SK-N-MC (cell line): ENCODE measurements at places on chromosomes 12 and 14.
A peak's percentile ranks its signal among the peaks of the same experiment; 100 is the strongest.

DNA sequence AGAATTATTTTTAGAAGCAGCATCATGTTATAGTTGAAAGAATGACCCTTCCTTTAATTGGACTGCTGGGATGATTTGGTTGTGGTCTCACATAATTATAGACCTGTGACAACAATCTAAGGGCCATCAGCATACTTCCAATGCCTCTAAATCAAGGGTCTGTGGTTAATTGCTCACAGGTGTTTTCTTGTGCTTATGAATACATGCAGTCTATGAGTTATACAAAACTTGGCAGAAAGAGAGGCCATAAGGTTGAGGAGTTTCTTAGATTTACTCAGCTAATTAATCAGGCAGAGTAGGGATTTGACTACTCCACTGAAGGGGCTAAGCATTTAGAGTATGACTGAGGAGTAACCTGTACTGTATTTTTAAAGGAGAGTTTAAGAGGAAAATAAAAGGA is 37.0 kb upstream of the FRMD6 start:
- DNase-seq, result no peak

- DNase-seq, result no peak
Observed at GRCh38 chr14:20499108-20499507, 6.2 kb upstream of the RNASE10 start.

- DNase-seq, result no peak
Observed at GRCh38 chr12:12872934-12873275, 18.5 kb upstream of the GPRC5A start.

GRCh38 chr12:118368821-118369220 is 3.9 kb downstream of the TAOK3 start:
- DNase-seq, result no peak

DNA sequence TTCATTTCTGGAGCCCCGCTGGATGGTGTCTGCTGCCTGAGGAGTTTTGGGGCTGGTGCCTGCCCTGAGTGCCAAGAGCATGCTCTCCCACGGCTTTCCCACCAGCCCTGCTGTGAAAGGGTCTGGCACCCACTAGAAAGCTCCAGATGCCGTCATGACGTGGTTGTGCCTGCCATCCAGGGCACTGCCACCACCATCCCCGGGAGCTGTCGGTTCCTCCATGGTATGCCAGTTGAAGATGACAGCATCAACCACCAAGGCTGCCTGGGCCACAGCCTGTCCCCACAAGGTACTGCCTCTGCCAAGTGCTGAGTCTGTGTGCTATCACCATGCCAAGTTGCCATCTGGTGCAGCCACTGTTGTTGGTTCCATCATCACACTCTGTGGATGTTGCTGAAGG is 85.9 kb downstream of the TTC8 start:
- no peak for DNase-seq

- DNase-seq, result no peak
Observed at GRCh38 chr12:58575256-58575655, 345.0 kb downstream of the LRIG3 start.

GRCh38 chr12:31890295-31891285 is 68.6 kb upstream of the RESF1 start:
- DNase-seq, result no peak

DNA sequence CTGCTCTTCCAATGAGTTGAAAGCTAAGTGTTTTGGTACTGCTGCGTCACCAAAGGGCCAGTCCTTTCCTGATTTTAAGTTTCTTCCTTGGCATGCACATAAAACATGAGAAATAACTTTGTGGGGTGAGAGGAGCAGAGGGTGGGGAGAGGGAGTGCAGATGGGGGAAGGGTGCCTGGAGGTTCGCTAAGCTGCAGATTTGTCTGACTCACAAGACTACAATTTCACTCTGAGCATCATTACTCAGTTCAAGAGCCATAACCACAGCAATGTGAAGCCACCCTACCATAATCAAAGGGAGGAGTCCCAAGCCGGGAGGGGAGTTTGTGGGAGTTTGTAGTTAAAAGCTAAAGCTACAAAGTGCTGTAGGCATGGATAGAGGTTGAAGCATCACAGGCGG is 136.1 kb downstream of the ANO2 start:
- no peak for DNase-seq

DNA sequence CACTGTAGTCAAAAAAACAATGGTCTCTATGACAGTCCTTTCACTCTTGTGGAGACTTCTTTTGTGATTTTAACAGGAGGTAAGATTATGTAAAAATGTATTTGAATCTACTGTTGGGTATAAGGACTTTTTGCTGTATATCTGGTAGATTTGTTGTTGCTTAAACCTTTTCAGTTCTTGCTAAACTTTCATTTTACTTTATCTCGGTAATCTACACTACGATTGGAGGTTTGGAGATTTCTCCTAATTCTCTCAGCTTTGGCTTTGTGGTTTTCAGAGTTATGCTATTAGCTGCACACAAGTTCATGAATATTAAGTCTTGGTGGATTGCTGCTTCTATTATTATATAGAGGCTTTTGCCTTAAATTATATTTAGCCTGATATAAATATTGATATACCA is 116.6 kb upstream of the HIF1A start:
- peak; percentile 78 for DNase-seq

DNA sequence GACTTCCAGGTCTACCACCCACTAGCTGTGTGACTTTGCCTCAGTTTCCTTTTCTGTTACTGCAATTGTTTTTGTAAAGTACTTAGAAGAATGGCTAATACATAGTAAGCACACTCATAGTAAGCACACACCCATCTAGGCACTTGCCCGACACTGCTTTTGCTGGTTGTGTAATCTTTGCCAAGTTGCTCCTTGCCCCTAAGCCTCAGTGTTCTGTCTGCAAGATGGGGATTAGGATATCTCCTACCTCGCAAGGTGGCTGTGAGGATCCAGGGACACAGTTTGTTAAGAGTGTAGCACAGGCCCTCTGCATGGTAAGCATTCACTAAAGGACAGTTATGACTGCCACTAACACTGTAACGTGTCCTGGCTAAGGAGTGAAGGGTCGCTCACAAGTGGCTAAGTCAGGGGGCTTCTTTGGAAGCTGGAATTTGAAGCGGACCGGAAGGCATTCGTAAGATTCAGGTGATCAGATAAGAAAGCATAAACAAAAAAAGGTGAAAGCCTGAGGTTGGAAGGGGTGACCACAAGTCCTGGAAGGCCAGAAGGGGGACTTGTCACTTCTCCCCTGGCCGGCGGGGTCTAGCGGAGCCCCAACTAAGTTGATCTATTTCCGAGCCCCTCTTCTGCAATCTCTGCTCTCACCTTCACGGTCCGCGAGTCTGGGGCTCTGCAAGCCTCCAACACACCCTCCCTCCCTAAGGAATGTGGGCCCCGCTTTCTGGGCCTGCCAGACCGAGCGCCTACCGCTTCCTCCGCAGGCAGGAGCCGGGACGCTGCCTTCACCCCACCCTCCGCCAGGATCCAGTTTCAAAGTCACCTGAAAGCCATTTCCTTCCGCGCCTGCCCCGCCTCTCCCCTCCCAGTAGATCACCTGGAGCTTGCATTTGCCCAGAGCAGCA is 1.5 kb upstream of the PLEKHG3 start:
- DNase-seq, result no peak

GRCh38 chr12:2390850-2391390 is 338.1 kb downstream of the CACNA1C start:
- no peak for DNase-seq
